ENCODE measurements at places on chromosomes 2 and 18.
A peak's percentile ranks its signal among the peaks of the same experiment; 100 is the strongest.

- DNase-seq: peak; percentile 55
Measured at GRCh38 chr2:18623782-18624181, 34.4 kb upstream of the NT5C1B start.

DNA sequence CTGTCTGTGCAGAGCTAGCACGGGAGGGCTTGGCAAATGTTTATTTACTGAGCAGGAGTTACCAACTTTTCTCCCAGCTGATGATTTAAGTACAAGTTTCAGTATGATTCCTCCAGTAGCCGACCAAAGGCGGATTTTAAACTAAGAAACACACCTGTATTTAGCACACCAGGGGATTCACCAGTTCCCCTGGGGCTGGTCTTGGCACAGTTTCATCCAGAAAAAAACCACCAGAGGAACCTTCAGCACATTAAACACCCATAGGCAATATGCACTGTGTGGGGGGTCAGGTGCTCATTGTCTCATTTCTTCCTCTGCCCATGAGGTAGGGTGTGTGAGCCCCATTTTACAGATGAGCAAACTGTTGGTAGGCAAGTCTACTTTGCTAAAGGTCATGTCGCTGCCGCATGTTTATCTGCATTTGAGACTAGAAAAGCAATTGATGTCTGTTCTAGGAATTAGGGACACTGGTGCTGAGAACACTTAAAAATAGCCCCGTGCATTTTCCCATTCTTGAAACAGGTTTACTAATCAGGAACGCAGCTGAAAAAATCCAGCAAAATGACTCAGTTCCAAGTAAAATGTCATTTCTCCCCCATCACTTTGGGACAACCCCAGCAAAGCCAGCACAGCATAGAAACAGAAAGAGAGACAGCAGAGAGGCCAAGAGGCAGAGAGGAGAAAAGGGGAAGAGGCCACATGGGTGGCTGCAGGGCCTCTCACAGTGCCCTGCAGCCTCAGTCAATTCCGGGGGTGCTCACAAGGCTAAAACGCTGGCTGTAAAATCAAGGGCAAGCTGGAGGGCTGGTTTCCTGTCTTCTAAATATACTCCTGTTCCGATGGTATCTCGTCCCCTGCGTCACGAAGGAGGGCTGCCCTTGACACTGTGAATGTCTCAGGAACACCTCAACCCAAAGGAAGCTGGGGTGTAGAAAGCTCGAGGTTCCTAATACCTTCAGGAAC, 166.8 kb upstream of the ID2 start:
- DNase-seq: no peak

- DNase-seq: peak; percentile 23
Measured at GRCh38 chr18:48878471-48878870, 72.3 kb downstream of the SMAD7 start.

- DNase-seq: no peak
Measured at GRCh38 chr2:69939722-69940121, 21.7 kb downstream of the ASPRV1 start.

- DNase-seq: no peak
Measured at GRCh38 chr2:117833911-117834310, 19.4 kb downstream of the DDX18 start.

DNA sequence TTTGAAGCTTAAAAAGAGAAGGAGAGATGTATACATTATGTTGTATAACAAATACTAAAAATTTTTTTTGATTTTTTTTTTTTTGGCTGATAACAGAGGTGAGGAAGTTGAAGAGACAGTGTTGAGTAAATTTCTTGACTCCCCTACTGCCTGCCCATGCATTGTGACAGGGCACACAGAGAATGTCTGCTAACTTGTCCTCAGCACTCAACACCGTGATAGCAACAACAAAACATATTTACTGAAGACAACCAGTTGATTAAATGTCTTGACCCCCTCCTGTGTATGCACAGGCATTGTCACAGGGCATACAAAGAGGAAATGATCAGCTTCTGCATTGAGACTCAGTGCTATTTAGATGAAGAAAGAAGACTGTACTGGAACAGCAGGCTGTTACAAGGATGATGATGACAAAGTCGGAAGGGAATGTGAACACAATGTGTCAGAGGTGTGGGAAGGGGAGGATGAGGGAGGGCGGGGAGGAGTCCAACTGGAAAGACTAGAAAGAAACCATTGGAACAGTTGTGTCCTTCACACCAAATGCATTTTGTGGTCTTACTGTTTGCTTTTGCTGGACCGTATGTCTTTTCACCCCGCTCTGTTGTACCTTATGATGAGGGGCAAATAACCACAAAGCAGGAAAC, 89.5 kb downstream of the CERS6 start:
- peak; percentile 95 for DNase-seq

DNA sequence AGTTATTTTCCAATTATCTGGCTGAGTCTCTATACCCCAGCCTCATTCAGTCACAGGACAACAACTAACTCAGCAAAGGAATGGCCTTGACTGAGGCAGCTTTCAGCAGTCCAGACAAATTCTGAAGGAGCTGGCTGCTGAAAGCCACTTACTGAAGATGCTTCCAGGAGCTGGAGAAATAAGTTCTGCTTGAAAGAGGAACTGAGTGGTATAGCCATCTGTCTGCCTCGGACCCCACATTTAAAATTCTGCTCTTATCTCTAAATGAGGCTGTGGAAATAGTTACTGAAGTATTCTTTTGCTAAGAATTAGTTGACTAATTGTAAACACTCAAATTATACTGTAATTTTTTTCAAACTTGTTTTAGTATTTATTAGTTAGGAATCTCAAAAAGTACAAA, 9.1 kb upstream of the GPD2 start:
- no peak for DNase-seq

DNA sequence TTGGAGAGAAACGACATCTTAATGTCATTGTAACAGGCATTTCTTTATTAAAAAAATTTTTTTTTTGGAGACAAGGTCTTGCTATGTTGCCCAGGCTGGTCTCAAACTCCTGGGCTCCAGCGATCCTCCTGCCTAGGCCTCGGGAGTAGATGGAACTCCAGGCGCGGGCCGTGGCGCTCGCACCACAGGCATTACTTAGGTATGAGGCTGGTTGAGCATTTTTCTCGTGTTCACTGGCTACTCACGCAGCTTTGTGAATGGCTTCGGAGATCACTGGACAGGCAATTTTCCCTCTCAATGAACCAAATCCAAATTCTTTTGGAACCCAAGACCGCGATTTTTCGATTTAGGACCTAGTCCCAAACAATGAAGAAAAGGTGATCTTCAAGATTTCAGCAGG, 795 bp upstream of the TCF7L1 start:
- no peak for DNase-seq

DNA sequence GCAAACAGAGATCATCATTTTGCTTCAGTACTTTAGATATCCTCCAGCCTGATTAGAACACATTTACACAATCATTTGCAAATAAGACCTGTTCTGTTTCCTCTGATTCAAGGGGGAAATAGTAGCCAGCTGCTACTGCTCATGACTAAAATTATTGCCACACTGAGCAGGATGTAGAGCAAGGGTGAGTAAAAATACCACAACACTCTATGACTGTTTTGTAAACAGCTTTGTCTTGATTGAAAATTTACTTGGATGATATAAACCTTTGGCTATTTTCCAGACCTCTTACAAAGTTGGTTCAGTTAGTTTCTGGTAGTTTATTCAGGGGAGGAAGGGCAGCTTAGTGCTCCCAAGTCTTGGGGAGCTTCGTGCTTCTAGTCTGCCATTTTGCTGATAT, 286.4 kb upstream of the CNTNAP5 start:
- peak; percentile 1 for DNase-seq

- DNase-seq: no peak
Measured at GRCh38 chr2:232018181-232018580, 56.7 kb downstream of the DIS3L2 start.

- DNase-seq: peak; percentile 40
Measured at GRCh38 chr2:68632021-68632420, 11.4 kb upstream of the PROKR1 start.

DNA sequence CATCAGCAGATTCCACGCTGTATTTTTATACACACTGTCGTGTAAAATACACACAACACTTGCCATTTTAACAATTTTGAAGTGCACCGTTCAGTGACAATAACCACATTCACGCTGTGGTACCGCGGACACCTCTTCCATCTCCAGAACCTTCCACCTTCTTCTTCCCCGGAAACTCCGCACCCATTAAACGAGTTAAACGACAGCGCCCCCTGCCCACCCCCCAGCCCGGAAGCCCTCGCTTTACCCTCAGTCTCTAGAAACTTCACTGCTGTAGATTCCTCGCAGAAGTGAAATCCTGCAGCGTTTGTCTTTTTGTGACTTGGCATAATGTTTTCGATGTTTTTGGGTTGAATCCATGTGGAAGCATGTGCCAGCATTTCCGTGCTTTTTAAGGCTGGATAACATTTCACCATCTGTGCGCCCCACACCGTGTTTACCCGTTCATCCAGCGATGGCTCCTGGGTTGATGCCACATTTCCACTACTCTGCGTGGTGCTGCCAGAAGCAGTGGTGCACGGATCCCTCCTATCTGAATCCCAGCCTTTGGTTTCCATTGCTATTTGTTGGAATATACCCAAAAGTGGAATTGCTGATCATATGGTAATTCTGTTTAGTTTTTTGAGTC, 32.0 kb upstream of the TMEM18 start:
- no peak for DNase-seq

DNA sequence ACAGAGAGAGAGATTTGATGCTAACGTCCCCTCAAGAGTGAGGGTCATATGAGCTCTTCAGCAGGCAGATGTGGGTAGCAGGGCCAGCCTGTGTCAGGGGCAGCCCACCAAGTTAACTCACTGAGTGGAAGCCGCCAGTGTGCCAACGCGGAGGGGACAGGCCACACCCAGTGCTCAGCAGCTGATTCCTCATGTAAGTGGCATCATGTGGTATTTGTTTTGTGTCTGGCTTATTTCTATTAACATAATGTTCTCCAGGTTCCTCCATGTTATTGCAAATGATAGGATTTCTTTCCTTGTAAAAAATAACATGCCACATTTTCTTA, 4.0 kb downstream of the IMP4 start:
- DNase-seq: no peak
